ENCODE measurements at places on chromosomes 13 and 19.

DNA sequence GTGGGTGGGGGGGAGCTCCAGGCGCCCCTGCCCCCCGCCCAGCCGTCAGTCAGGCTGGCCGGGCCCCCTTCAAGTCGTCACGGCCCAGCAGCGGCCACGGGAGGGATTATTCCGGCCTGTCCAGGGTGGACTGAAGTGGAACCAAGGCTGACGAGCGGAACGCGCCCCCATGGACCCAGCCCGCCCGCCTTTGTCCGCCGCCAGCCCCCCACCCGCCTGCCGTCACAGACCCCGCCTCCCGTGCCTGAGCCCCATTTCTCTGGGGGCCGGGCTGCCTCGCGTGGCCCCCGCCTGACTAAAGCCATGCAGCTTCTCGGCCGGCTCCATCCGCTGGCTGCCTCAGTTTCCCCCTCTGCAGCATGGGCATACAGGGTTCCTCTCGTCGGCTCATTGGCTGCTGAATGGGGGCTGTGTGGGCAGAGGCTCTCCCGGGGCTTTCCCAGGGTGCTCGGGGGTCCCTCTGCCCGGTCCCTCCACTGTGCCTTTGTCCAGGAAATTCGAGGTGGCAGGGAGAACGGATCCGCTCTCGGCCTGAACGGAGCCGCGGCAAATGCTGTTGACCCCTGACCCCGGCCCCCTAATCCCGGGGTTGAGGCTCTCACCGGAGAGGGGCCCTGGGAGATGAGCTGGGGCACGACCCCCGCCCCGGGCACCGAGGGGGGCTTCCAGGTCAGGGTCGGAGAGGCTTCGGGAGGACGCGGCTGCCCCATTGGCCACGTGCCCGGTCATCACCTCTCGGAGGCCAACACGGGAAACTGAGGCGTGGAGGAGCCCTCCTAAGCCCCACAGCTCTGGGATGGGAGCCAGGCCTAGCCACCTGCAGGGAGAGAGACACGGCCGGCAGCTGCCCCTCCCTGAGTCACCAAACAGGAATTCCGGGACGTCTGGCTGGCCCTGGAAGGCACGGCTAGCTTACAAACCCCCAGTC is 27.4 kb downstream of the EFNA2 start:
- peak; percentile 13 for DNase-seq

- DNase-seq = no peak
These were observed 77.5 kb upstream of the POMP start for GRCh38 chr13:28581451-28581850.

DNA sequence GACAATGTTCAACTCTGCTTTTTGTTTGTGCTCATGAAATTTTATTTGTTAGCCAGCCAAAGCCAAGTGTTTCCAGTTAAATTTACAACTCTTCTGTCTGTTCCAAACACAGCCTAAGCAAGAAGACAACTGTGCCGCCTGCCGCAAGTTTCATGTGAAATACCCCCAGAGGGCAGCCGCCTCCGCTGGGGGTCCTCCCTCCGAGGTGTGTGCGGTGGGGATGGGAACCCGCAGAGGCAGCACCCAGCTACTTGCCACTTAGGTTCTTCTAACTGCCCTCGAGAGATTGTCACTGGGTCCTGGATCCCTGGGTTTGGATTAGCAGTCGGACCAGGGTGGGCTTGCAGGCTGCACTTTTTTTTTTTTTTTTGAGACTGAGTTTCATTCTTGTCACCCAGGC is 28.5 kb downstream of the ATP11A start:
- DNase-seq = no peak

GRCh38 chr19:28313633-28314032 is 899.3 kb downstream of the UQCRFS1 start:
- DNase-seq = no peak

DNA sequence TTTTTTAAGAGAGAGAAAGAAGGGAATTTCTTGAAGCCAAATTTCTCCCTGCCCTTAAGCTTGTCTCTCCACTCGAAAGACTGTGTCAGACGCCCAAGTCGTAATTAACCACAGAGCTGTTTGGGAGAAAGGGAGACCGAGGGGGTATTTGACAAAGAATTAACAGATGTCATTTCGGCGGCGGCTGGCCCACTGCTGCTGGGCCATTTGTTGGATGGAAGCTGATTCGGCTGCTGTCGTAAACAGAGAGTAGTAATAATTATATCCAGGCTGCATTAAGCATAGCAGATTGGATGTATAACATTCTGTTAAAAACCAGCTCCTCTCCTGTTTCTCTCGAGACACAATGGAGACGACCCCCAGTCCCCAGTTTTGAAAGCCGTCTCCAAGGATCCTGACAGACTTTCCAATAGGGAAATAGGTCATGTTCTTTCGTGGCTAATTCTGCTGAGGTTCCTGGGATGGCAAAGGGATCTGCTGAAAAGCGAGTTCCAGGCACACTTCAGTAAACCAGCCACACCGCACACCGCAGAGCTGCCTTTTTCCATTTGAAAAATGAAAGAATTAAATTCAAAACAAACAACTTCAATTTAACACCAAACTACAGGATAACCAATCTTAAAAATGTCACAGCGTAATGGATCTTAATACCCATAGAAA is 71.5 kb downstream of the KCTD15 start:
- DNase-seq = no peak

- no peak for DNase-seq
These were observed 18.2 kb downstream of the CCNA1 start for GRCh38 chr13:36450534-36450933.

DNA sequence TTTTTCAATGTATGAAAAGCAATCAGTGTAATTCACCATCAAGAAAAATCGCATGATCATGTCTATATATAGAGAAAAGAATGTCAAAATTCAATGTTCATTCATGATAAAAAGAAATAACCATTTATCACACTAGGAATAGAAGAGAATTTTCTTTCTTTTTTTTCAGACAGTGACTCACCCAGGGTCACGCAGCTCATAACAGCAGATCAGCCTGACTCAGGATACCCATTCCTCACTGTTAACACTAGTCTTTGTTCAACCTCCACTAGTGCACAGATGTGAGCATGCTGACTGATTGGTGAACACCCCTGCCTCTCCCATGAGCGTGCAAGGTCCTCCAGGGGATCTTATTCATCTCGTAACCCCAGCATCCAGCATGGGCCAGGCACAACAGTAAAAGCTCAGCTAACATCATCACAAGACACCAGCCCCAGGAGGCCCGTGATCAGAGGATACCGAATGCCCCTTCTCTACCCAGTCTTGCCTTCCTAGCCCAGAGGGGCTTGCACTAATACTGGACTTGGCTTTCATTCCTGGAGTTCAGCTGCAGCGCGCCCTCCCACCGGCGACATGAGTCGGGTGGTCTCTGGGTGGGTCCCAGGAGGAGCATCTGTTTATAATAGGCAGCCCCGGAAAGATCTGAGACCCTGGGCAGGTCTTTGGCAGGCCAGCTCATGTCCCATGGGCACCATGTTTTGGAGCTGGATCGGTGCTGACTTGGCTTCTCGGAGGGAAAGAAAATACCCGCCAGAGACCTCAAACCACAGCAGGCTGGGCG is 539.5 kb upstream of the SLC10A2 start:
- no peak for DNase-seq

GRCh38 chr13:75432045-75432444 is 49.9 kb downstream of the TBC1D4 start:
- no peak for DNase-seq

DNA sequence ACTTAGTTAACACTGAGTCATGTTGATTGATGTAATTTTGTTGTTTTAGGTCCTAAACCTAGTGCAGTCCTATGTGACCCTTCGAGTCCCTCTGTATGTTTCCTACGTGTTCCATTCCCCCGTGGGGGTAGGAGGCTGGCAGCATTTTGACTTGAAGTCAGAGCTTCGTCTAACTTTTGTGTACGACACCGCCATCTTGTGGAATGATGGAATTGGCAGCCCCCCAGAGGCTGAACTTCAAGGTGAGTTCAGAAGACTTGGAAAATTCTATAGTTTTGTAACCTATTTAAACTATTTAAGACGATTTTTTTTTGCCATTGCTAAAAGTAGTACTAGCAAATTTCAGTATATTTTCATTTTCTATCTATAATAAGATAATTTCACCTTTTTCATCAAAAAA is 117.9 kb downstream of the STOML3 start:
- DNase-seq = no peak

GRCh38 chr13:48842316-48842715 is 133.4 kb upstream of the FNDC3A start:
- DNase-seq = no peak

- DNase-seq = peak; percentile 45
These were observed 53.4 kb downstream of the TSSK6 start for GRCh38 chr19:19461671-19462622.

- no peak for DNase-seq
These were observed 326.6 kb downstream of the DIAPH3 start for GRCh38 chr13:59837101-59837500.

DNA sequence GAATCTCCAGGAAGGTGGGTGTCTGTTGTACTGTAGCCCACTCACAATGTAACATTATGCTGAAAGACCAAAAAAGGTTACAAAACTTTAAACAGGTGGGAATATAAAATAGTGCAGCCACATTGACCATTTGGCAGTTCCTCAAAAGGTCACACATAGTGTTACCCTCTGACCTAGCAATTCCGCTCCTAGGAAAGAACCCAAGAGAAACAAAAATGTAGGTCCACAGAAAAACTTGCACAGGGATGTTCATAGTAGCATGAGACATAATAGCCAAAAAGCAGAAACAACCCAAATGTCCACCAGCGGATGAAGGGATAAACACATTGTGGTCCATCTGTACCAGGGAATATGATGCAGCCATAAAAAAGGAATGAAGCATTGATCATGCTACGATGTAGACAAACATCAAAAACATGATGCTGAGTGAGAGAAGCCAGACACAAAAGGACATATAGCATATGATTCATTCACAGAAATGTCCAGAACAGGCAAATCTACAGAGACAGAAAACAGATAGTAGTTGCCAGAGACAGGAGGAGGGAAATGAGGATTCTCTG is 27.9 kb downstream of the CPAMD8 start:
- DNase-seq = no peak

GRCh38 chr19:5536337-5536894 is 31.3 kb downstream of the TINCR start:
- DNase-seq = no peak

DNA sequence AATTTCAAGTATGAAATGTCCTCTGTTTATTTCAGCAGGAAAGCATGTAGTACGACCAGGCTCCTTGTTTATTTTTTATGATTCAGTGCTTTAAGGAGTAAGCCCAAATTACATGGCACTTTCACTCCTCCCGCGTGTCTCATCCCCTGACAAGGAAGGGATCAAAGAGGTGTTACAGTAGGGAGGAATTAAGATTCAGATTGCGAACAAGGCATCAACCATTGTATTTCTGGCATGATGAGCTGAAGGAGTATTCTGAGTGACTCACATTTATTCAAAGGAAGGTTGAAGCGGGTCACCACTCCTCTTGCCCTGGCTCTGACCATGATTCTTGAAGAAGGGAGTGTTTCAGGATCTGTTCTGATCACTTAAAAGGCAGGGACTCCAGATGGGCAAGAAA is 46.1 kb upstream of the CNMD start:
- no peak for DNase-seq

DNA sequence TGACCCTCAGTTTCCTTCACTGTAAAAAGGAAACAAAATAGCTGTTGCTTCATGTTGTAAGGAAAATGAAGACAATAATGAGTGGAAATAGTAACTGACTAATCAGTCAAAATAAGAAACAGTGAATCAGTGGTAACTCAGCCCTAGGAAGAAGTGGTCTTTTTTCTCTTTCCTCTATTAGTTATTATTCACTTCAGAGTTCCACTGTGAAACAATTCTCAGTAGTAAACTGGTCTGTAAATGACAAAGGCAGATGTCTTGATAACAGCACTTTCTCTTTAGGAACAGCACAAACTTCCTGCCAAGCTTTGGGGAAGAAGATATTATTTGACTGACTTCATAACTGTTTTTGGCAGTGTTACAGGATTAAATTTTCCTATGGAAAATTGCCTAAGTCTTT is 600.5 kb upstream of the KLHL1 start:
- DNase-seq = no peak

- DNase-seq = no peak
These were observed 504.9 kb downstream of the FGF9 start for GRCh38 chr13:22175815-22176214.

GRCh38 chr13:46751811-46752635 is 44.9 kb downstream of the ESD start:
- no peak for DNase-seq

DNA sequence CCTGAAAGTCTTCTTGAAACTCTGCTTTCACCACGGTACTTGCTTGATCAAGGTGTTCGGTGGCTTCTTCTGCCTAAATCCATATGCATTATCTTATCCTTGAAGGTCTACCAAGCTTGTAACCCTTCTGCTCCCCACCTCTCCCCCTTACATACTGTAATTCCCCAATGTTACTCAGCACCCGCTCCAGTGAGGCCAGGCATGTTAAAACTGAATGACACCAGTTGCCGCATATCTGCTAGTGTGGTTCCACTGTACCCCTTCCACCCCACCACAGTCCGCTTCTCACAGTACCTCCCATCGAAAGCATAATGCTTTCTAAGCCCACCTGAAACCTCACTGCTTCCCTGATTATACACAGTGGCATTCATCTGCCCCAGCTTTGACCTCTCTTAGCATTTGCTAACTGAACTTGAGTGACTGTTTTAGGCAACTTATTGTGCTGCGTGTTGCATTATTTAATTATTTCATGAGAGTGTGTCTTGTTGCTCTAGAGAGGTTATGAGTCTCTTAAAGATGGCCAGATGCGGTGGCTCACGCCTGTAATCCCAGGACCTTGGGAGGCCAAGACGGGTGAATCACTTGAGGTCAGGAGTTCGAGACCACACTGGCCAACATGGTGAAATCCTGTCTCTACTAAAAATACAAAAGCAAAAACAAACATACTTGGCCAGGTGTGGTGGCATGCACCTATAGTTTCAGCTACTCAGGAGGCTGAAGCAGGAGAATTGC is 87.6 kb upstream of the MBNL2 start:
- no peak for DNase-seq

- DNase-seq = no peak
These were observed 94.5 kb downstream of the ANKRD10 start for GRCh38 chr13:110820322-110820721.

GRCh38 chr13:23381866-23382265 is 51.6 kb downstream of the SACS start:
- no peak for DNase-seq

GRCh38 chr19:12293777-12294248 is 870 bp downstream of the ZNF44 start:
- no peak for DNase-seq
